ENCODE measurements at places on chromosomes 5 and 9. TPM values are rescaled to one million over a fixed set of nuclear protein-coding genes. Genes with fewer than 3 reads are reported as not detected.

GRCh38 chr9:128068386-128069205, 564 bp downstream of the SLC25A25 start:
- no peak for DNase-seq

DNA sequence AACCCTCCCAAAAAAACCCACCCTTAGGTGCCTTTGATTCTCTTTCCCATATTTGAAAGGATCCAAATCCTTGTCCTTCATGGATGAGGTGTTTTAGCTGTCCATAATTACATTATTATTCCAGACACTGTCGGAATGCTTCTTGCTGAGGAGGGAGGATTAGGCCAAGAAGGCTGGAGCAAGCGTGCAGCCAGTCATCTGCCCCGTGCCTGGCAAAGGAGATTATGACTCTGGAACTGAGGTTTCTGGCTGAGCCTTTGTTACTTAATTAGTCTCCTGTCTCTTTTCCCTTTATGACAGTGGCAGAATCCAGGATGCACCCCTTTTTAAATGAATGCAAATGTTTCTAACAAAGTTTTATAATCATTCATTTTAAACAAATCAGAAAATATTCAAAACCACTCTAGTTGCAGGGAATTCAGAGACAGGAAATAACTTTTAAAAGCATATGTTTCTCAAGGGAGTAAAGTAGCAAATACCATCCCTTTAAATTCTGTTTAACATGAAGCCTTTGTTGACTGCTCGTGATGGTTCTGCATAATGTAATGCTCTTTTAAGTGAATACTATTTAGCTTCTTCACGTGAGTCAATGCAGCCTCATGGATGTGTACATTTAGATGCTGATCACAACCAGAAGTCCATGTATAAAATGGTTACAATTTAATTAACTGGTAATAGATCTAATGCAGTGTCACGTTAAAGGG, 69.8 kb downstream of the GALNT10 start:
- DNase-seq: no peak

GRCh38 chr9:22363421-22363887, 83.2 kb upstream of the DMRTA1 start:
- DNase-seq: no peak

ORM2 gene
- not detected for total RNA-seq

HABP4 gene
- 11.8 TPM for total RNA-seq

All from activated naive CD8-positive, alpha-beta T cell treated with anti-CD3 and anti-CD28 coated beads, Interleukin-2, amount 10 ng/mL, durations not matched to agents 7 days and 5 days (primary cell).